ENCODE measurements at places on chromosomes 12 and 14.

- no peak for DNase-seq
Measured at GRCh38 chr12:11833174-11833895, 183.9 kb downstream of the ETV6 start.

- peak; percentile 74 for DNase-seq
Measured at GRCh38 chr14:76576047-76576741, 185.1 kb upstream of the VASH1 start.

- DNase-seq = peak; percentile 91
Measured at GRCh38 chr12:11797317-11797913, 147.9 kb downstream of the ETV6 start.

GRCh38 chr14:20934148-20934762, 21.0 kb upstream of the RNASE2 start:
- DNase-seq = no peak

DNA sequence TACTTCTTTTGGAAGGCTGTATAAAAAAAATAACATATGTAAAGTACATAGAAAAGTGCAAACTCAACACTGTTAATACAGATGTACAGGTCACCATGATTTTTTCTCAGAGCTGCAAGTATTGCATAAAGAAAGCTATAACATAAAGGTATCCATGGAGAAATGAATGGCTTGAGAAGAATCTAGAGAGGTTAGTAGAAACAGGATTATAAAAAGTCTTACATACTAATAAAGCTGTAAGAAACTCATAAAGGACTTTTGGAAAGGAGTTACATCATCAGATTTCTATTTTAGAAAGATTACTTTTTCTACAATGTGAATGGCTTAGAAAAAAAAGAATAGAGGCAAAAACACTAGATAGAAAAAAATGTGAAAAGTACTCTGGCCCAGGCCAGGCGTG, 46.4 kb downstream of the R3HDM2 start:
- DNase-seq = no peak

DNA sequence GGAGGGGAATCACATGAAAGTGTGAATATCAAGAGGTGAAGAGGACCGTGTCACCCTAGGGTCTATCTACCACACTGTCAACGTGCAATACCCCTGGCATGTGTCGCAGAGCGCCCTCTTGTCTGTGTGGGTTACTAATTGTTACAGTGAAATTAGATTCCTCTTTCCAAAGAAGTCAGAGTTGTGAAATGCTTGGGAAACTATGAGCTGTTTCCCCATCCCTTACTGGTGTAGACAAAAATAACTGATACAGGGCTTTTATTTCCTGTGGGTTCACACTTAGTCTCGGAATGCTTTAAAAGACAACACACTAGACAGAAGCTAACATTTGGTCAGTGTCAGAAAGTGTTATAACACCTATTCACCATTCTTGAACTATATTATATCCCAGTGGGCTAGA, 597.3 kb downstream of the NRXN3 start:
- DNase-seq = no peak

DNA sequence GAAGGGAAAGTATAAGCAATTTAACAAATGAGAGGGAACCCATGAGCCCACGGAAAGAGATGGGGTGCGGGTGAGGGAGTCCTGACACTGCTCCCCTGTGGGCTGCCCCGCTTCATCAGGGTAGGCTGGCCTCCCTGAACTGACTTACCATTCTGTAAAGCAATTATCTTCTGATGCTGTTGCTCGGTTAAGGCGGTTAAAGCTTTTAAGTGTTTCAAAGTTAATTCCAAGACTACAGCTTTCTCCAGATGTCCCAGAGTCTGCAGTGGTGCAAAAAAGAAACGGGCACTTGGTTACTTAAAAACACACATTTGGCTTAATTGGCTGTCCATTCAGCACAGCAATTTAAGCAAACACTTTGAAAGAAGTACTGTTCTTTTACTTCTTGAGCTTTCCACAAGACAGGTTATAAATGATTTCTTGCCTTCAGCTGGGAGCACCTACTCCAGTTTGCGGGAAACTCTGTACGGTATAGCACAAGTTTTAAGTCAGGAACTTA, 1.3 kb downstream of the BHLHE41 start:
- DNase-seq = no peak

- DNase-seq = no peak
Measured at GRCh38 chr14:29993143-29993542, 65.5 kb upstream of the PRKD1 start.

GRCh38 chr14:91021991-91022621, 38.3 kb downstream of the RPS6KA5 start:
- no peak for DNase-seq

- no peak for DNase-seq
Measured at GRCh38 chr12:4118601-4119156, 154.9 kb upstream of the CCND2 start.

- DNase-seq = no peak
Measured at GRCh38 chr12:18270958-18271460, 9.7 kb downstream of the PIK3C2G start.

- DNase-seq = no peak
Measured at GRCh38 chr12:2260441-2260840, 207.7 kb downstream of the CACNA1C start.

- DNase-seq = peak; percentile 15
Measured at GRCh38 chr14:97657609-97658008, 860.4 kb downstream of the VRK1 start.

DNA sequence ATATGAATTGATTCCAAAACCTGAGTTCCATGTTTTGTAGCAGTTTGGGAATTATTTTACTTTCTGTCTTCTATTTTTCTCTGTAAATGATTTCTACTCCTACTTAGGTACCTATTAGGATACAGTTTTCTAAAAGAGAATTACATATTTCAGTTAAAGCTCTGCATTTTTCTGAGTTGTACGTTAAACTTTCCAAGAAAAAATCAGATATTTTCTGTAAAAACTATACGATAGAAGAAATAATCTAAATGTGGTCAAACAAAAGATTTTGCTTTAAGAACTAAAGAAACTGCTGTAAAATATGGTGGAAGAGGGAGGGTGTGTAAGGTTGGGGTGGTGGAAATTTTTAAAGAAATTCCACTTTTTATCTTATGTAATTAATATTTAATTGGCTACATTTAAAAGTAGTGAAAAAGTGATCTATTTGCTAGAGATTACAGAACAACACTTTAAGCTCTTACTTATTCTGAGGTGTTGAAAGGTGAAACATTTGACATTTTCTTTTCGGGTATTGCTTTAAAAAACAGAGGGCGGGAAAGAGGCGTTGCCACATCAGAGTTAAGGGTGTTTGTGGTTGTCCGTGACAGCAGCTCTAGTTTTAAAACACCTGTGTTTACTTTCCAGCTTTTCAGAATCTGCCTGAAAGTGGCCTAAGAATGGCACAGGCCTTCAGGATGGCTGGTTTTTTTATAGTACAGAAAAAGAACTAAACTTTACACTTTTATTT, 187.3 kb downstream of the MIPOL1 start:
- no peak for DNase-seq
